Airway epithelial cell (primary cell): ENCODE measurements at places on chromosomes 12 and 14. TPM values are rescaled to one million over a fixed set of nuclear protein-coding genes. Genes with fewer than 3 reads are reported as not detected.

POC1B gene
- total RNA-seq = 8.7 and 16.2 TPM in 2 replicates

CNIH1 gene
- 133 and 174 TPM in 2 replicates for total RNA-seq

ENDOU gene
- total RNA-seq = 2.6 and 3.4 TPM in 2 replicates

CLEC9A gene
- not detected in 2 replicates for total RNA-seq

EGLN3 gene
- 18.0 and 25.5 TPM in 2 replicates for total RNA-seq

BBS10 gene
- total RNA-seq = 5.1 and 6.4 TPM in 2 replicates

PTGDR gene
- not detected in 2 replicates for total RNA-seq

HOXC4 gene
- not detected in 2 replicates for total RNA-seq

SLC8A3 gene
- not detected in 2 replicates for total RNA-seq
